ENCODE measurements at places on chromosomes 16 and 17.

DNA sequence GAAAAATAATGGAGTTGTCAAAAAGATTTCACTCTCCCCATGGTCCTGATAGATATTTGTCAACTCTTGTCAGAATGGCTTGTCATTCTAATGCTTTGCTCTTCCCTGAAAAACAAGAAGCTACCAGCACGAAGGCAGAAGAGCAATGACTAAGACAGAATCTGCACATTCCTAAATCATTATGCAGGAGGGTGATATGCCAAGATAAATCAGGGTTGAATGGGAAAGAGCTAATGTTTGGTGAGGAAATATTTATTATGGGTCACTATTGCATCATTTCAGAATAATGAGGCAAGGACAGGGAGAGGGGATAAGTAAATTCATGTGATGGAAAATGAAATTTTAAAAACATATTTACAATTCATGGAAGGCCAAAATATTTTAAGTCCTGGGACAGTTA, 297.5 kb upstream of the XYLT1 start:
- DNase-seq = no peak

DNA sequence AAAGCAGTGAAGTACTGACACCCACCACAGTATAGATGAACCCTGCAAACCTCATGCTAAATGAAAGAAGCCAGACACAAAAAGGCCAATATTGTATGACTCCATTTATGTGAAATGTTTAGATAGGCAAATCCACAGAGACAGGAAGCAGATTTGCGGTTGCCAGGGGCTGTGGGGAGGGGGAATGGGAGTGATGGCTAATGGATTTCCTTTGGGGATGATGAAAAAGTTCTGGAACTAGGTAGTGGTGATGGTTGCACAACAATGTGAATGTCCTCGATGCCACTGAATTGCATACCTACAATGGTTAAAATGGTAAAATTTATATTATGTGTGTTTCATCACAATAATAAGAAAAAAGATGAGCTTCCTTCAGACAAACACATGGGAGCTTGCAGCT, 28.4 kb upstream of the WFIKKN2 start:
- DNase-seq = no peak

- no peak for DNase-seq
Observed at GRCh38 chr16:78389009-78389498, 289.6 kb downstream of the WWOX start.

DNA sequence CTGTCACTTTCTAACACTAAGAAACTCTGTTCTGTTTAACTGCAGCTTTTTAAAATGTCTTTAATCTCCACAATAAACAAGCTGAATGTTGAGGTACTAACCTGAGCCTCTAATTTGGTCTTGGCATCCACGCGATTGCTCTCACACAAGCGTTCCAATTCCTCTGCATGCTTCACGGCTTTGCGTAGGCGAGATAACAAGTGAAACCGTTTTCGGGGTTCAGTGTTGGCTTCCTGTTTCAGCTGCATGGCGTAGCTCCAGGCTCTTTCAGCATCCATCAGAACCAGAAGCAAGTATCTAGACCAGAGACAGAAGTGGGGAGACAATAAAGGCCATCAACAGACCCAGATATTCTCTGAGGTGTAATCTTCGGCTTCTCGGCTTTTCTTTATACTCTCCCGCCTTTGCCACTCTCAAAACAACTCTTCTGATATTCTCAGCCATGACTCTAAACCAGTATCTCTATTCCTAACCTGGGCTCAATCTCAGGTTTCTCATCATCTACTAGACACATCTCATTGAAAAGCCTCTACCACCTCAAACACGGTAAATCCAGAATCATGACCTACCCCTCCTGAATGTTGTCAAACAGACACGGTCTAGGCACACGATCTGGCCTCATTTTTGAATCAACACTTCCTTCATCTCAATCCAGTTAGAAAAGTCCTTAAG, 8.3 kb downstream of the SRP68 start:
- DNase-seq = no peak

DNA sequence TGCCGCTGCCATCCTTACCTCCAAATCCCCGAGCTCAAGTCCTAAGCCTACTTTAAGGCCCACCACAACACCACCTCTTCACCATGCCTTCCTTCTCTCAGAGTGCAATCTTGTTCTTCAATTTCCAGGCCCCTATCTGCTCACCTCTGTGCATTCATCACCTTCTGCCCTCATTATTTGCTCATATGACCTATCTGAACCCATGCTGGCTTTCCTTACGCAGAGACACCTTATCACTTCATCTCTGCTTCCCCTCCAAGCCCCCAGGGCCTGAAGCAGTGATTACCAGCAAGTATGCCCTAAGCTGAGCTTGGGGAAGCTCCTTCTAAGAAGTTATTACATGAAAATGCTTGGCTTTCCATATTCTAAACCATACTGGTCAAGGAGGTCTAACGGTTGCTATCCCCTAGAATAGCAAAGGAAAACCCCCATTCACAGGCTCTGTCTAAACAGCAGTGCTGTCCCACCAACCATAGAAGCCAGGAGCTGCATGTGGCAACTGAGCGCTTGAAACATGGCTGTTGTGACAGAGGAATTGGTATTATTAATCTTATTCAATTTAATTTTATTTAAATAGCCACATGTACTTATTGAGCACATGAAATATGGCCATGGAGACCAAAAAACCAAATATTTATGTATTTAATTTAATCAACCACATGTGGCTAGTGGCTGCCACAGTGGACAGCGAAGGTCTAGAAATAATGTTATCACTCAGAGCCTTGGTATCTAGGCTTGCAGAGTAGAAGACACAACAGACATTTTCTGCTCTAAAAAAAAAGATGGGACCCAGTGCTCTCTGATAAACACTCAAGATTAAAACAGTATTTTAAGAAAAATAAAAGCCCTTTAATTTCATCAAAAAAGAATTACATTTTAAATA, 13.9 kb downstream of the USP7 start:
- DNase-seq = no peak

GRCh38 chr16:79843631-79844043, 243.1 kb upstream of the MAF start:
- no peak for DNase-seq

GRCh38 chr16:30992931-30993816, 8.2 kb downstream of the HSD3B7 start:
- no peak for DNase-seq

DNA sequence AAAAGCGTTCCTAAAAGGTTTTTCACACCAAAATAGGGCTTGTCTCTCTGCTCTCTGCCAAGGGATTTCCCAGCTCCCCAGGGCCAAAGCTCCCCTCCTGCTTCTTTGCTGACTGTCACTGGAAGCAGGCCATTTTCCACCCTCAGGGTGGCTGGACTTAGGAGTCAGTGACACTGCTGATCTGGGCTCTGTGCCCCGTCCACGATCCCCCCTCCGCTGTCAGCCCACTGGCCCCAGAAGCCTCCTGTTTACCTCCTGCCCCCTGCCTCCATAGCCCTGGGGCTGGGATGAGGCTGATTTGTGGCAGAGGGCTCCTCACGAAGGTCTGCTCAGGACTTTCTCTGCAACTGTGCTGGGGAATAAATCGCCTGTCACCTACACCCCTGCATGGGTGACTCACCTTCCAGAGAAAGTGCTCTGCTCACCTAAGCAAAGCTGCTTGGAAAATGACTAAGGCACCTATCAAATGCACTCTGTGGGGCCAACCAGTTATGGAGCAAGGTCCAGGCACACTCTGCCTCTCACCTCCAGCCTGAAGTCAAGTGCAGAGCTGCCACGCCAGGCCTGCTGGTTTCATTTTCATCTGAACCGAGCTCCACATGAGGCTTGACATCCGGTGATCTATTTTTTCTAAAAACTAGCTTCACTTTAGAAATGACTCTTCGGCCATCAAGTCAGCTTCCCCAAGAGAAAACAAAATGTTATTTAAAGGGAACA, 4.9 kb downstream of the MAP3K14 start:
- DNase-seq = no peak

DNA sequence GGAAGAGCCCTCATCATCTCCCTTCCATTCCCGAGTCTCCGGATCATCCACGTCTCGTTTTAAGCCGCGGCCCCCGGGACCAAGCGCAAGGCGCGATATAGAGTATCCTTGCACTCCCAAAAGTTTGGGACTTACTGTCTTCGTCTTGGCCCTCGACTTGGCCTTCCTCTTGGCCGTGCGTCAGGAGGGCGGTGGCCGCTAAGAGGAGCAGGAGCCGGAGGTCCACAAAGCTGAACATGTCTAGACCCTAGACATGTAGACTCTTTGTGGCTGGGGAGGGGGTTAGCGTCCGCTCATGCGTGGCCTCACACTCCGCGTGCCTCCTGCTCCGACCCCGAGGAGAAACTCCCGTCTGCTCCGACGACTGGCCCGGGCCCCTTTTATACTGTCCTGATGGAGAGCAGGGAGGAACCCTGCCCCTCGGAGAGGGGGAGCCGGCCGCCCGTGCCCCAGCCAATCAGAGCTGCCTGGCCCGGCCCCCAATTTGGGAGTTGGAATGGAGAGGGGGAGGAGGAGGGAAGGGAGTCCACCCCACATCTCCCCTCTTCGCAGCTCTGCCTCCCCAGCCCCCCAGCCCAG, at the start of gene COL1A1:
COL1A1 (minus strand) TSS at position 356 of the 579 bp plus-strand sequence; CDS start at position 238, 118 bp downstream.
- no peak for DNase-seq

GRCh38 chr16:74202009-74202408, 94.6 kb upstream of the PSMD7 start:
- DNase-seq = no peak

GRCh38 chr17:59753522-59754467, 46.3 kb downstream of the VMP1 start:
- peak; percentile 91 for DNase-seq

DNA sequence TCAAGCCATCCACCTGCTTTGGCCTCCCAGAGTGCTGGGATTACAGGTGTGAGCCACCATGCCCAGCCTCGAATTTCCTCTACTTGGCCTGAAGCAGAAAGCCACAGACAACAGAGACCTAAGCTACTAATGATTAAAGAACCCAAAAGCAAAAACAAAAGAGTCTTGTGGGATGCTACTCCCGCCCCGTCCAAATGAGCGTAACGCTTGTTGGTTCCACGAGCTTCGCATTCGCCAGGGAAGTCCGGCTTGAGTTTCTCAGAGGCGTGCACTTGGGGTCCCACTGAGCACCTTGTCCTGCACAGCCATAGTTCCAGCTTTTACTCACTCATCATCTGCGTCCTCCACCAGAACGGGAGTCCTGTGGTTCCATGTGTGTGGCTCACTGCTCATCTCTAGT, 16.0 kb downstream of the CEP295NL start:
- DNase-seq = no peak

DNA sequence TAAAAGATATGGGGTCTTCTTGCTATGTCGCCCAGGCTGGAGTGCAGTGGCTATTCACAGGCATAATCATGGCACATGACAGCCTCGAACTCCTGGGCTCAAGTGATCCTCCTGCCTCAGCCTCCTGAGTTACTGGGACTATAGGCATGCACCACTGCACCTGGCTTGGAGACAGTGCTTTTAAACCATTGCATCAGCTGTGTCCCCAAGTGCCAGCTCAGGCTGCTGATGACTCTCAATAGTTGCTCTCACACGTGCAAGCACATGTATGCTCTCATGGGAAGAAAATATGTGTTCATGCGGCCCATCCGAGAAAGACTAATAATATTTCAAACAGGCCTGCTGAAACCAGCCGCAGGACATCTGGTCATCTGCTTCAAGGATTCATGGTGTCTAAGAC, 8.8 kb downstream of the CCL16 start:
- no peak for DNase-seq

GRCh38 chr17:15654886-15655561, 29.1 kb downstream of the TRIM16 start:
- no peak for DNase-seq

GRCh38 chr17:80743181-80743771, 198.6 kb downstream of the RPTOR start:
- no peak for DNase-seq

- no peak for DNase-seq
Observed at GRCh38 chr17:57032343-57032742, 52.7 kb upstream of the AKAP1 start.

DNA sequence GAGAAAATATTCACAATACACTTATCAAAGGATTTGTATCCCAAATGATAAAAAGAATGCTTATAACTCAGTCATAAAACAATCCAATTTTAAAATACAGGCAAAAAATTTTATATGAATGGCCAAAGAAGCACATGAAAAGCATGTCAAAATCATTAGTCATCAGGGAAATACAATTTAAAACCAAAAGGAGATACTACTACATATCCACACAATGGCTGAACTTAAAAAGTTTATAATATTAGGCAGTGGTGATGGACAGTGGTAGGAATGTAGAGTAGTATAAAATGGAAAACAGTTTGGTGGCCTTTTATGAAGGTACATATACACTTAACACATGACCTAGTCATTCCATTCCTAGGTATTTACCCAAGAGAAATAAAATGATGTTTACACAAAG, 12.2 kb downstream of the CMC2 start:
- DNase-seq = no peak

DNA sequence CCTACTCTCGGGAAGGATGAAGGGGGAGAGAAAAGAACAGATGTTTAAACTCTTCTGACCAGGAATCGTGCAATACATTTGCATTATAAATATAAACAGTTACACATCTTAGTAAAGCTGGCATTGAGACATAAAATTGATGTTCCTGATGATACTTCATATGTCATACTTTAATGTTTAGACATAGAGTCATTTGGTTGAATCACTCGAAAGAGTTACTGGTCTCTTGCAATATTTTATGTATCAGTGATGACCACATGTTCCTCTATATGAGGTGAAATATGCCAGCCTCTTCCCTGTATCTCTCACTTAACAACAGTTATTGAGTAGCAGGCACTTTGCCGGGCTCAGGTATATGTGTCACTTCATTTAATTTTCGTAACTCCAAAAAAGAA, 49.7 kb upstream of the PMFBP1 start:
- DNase-seq = no peak

DNA sequence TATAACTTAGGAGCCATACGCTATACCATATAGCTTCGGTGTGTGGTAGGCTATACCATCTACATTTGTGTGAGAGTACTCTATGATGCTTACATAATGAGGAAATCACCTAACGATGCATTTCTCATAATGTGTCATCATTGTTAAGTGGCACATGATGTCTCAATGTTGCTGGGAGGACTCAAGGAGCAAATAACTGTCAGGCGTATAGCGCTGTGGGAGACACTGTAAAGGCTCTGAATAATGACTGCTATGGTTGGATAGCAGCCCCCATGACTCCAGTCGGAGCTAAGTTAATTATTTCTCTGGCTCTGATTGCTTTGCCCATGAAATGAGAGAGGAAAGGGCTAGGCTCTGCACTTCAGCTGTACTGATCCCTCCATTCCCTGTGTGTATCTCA, 197.2 kb downstream of the RGS9 start:
- DNase-seq = no peak

GRCh38 chr16:12026741-12027490, 50.4 kb downstream of the SNX29 start:
- no peak for DNase-seq
